ENCODE measurements at places on chromosomes 7 and 10.

DNA sequence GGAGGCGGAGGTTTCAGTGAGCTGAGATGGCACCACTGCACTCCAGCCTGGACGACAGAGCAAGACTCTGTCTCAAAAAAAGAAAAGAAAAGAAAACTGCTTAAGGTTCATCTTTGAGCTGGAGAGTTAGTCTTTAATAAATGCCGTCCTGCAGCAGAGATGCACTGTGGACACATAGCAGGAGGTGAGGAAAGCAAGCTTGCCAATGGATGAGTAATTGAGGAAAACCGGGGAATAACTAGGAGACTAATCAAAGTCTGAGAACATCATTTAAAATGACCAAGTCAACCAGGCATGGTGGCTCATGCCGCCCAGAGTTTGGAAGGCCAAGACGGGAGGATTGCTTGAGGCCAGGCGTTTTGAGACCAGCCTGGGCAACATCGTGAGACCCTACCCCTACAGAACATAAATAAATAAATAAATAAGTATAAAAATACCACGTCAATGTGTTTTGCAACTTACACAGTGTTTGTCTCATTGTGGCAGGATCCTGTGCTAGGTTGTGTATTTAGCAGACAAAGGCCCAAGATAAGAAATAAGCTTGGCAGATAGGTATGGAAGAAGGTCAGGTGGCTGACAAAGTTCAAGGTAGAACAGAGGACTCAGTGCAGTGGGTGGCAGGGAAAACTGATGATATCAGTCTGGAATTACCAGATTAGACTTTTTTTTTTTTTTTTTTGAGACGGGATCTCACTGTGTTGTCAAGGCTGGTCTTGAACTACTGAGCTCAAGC, 115.7 kb upstream of the KMT2C start:
- no peak for DNase-seq

DNA sequence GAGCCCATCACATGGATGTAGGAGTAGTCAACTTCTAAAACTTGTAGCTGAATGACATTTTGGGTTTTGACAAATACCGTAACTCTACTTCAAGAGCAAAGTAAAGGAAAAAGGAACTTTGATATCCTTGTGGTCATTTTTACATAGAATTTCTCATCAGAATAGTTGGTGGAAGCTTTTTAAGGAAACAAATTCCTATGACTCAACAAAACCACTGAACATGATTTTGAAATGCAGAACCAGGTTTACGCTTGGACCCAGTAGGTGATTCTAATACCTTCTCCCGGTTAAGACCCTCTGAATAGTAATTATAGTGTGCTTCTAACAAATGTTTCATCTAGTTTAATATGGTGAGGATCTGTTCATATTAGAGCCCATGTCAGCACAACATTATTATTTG, 307.8 kb downstream of the GPR37 start:
- no peak for DNase-seq

DNA sequence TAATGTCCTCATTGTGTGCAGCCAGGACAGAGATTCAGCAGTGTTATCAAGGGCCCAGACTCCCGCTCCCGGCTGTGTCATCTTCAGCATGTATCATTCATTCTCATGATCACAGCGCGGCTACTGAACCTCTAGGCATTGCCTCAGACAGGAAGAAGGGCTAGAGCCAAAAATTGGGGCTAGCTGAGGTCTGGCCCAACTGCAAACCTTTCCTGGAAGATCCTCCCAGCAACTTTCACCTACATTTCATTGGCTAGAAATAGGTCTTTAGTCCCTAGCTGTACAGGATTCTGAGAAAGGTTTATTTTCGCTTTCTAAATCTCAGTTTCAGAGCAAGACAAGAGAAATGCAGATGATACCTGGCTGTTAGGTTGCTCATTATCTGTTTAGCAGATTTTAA, 81.9 kb downstream of the CREM start:
- DNase-seq, result no peak

- no peak for DNase-seq
Observed at GRCh38 chr7:6179620-6180343, 92.6 kb downstream of the CYTH3 start.

- DNase-seq, result peak; percentile 81
Observed at GRCh38 chr10:96619796-96620773, 33.3 kb upstream of the TM9SF3 start.

DNA sequence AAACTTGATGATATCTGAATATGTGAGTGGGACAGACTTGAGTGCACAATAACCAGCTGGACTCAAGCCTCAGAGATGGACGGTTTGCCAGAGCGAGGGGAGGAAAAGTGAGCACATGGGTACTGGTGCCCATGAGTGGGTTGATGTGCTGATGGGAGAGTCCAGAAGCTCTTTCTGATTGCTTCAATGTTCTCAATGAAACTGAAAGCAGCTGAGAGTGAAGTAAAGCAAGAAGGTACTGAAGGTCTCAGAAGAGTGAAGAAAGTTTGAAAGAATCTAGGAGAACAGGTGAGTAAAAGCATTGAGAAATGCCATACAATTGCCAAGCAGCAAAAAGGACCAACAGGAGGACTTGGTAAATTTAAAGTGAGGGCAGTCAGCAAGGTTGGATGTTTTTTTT, 28.6 kb downstream of the CTTNBP2 start:
- DNase-seq, result no peak

DNA sequence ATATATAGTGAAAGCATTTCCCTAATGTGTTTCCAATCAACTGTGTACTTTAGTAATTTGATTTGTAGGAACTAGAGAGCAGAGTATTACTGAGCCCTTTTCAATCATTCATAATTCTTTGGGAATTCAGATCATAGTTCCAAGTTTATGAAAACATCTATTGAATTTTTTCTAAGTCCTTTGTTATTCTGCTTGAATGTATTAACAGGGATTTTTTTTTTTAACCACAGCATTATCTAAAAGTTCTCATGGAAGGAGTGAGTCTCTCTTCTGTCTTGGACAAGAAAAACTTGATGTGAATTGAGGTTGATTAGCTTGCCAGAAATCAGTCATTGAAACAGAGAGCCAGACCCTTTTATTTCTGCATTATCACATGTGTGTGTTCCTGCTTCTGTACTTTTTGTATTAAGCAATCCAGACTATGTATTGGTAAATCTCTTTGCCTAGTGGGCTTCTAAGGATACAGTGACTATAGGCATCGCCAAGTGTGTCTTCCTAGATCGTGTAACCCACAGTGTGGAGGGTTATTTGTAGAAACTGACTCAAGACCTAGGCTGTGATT, 59.9 kb downstream of the BMPER start:
- no peak for DNase-seq

- DNase-seq, result no peak
Observed at GRCh38 chr10:133123050-133123745, 35.5 kb downstream of the ADGRA1 start.

GRCh38 chr7:106420736-106421135, 136.0 kb upstream of the NAMPT start:
- no peak for DNase-seq

GRCh38 chr10:92699518-92700381, 10.0 kb downstream of the HHEX start:
- peak; percentile 54 for DNase-seq

DNA sequence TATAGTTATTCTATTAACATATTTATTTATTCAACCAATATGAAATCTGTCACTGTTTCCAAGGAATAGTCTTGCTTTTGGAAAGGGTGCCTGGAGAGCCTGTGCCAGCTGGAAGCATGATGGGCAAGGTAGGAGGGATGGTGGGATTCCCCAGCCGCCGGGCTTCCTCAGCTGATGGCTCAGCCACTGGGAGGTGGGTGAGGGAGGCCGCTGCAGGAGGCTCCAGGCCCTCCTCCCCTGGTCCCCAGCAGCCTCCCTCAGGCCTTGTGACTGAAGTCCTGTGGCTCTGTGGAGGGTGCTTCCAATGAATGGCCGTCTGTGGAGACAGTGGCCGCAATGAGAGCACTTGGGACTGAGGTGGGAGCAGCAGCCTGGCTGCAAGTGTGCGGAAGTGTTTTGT, 27.0 kb downstream of the SPAG6 start:
- DNase-seq, result no peak

DNA sequence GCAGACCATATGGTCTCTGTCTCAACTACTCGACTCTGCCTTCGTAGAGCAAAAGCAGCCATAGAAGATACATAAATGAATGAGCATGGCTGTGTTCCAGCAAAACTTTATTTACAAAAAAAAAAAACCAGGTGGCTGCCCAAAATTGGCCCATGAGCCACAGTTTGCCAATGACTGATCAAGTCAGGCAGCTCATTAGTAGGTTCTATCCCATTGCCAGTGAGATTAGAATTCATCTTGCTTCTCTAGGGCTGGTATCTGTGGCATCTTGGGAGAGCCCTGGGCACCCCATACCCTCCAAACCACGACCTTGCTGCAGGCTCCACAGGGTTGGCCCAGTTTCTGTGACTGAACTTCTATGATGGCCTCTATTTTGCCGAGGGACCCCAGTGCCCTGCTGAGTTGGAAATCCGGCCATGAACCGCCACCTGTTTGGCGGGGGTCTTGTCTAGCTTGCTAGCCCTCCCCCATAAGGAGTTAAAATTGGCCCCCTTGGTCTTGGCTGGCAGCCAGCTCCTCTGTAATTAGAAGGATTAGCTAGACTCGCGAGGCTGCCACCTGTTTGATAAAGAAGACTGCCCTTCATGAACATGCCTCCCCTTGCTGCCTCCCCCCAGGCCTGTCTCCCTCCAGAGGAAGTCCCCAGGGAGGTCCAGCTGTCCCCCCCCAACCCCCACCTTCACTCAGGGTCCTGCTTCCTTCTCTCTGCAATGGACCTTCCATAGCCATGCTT, 83.9 kb downstream of the CHN2 start:
- peak; percentile 30 for DNase-seq

DNA sequence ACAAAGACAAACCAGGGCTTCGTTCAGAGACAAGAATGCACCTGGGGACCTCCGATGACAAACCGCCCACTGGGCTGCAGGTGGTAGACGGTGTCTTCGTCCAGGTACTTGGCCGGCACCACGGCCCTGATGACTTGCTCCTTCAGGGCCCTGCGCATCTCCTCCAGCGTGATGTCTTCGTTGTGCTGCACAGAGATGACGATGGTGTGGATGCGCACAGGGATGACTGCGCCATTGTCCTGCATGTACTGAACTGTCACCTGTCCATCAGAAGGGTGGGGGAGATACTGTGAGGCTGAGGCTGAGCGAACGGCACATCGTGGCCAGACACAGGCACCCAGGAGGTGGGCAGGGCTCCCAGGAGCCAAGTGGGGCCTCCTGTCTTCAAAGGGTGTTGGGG, 13.1 kb downstream of the MAT1A start:
- DNase-seq, result no peak

DNA sequence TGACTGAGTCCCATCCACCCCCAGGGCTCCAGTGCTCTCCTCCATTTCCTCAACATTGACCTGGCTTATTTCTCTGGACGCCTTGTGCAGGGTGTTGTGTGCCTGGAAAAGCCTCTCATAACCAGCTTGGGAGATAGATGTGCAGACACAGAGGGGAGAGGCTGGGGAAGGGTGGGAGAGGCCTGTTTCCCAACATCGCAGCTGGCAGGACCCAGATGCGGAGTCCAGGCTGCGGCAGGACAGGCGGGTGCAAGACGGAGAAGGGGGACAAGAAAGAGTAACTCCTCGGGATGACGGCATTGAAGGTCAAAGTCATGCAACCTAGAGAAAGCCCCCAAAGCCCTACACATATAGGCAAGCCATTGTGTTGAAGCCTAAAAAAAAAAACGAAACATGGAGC, 54.1 kb upstream of the ANTXRL start:
- no peak for DNase-seq

DNA sequence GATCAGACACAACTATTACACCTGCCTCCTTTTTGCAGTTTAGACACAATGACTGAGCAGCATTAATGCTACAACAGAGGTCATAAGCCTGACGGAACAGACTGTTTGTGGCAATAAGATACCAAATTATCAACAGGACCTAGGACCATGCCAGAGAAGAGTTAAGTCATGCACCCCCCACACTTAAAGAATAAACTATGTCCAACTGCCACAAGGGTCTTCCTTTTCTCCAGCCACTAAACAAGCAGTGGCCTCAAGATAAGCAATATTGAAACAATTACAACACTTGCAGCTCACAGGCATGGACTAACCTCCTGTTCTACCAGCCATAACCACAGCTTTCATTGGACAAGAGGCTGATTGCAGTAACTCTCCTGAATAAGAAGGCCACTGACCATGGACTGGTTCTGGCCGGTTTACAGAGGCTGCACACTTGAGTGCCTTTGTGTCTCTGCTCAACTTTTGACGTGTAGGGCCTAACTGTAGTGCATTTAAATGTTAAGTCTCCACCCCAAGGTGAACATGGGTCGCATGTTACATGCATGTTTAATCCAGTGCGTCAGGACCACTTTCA, 104.4 kb downstream of the STRA8 start:
- DNase-seq, result no peak

GRCh38 chr10:3588816-3589215, 196.2 kb downstream of the KLF6 start:
- no peak for DNase-seq

- DNase-seq, result no peak
Observed at GRCh38 chr7:141317033-141317585, 234.1 kb upstream of the AGK start.

DNA sequence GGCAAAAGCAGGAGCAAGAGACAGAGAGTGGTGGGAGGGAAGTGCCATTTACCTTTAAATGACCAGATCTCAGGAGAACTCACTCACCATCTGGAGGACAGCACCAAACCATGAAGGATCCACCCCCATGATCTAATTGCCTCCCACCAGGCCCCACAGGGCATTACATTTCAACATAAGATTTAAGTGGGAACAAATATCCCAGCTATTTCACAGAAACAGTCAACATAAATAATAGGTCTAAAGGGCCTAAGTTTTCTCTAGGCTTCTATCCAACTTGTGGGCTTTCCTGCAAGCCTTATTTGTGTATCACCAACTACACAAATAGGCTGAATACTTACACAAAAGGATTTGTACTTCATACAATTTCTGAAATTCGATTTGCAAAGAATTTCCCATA, 196.8 kb upstream of the POT1 start:
- DNase-seq, result no peak

DNA sequence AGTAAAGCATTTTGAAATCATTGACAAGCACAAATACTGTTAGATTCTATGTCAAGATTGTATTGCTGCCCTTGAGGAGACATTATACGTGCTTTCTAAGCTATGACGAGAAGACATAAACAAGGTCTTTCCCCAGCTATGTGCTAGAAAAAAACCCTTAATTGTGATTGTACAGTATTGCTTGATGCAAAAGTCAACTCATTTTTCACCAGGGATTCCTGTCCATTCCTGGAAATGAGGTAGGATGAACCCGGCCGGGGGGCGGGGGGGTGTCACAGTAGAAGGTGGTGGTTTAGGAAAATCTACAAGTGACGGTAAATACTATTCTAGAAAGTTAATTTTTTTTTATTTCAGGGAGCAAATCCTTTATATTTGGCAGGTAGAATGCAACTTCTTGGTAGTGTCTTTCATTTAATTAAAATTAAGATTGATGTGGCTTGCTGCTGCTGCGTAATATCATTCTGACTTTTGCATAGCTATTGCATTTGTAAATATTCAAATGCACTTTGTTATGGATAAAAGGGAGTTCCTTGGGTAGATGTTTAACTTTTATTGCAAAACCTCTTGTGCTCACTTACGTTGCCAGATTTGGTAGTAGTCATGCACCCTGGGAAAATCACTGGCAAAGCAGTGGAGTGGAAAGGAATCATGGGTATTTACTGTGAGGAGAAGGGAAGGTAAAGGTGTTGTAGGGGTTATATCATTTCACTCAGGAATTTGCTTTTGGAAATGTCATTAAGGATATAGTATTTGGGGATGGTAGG, 164.4 kb upstream of the PRPS1L1 start:
- DNase-seq, result no peak

Data from NCI-H510A treated with DMSO at 0.1 percent for 48 hours (cell line).